Breast epithelium (tissue), 4 donors: ENCODE measurements at places on chromosomes 11 and 22. TPM values are rescaled to one million over a fixed set of nuclear protein-coding genes. Genes with fewer than 3 reads are reported as not detected.

DNA sequence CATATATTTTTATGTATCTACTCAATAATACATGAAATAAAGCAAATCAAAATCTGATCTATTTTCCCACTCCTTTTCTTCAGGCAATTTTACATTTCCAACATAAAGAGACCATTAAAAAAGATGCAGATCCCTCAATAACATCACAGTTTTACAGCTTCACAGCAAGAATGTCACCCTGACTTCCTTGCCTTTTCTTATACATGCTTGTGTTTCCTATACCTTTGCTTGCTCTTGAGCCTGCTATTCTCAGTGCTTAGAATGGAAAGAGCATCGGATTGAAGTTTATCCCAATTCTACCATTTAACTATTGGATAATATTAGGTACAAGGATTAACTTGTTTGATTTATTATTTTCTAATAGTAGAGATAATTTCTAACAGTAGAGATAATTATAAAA lies 176.7 kb downstream of the CNTN5 start:
- no peak for DNase-seq
- H3K4me1 ChIP-seq: no peaks in the 10 kb centered on the region
- H3K36me3 ChIP-seq: no peaks in the 10 kb centered on the region
- H3K4me3 ChIP-seq: no peak overlapping the region
- H3K27ac ChIP-seq: no peak overlapping the region
- H3K27me3 ChIP-seq: no peaks in the 10 kb centered on the region

GRCh38 chr22:30816413-30816812 lies 121.7 kb downstream of the OSBP2 start:
- H3K27me3 ChIP-seq: peaks cover 7% of the 10 kb centered on the region
- H3K36me3 ChIP-seq: no peaks in the 10 kb centered on the region
- DNase-seq: no peak
- H3K27ac ChIP-seq: no peak overlapping the region

DNA sequence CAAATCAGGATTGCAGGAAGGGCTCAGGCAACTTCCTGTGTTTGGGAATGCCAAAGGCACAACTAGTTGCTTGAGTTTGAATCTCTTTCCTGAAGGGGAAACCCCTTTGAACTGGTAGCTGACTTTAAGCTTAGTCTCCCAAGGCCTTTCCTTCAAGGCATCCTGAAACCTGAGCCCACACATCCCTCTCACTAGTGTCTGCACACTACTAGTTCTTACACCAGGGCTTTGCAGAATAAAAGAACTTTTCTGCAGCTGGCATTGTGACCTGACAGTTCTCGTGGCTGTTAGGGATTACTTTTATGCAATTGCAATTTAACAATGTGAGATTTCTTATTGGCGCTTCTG lies 95.4 kb downstream of the EXT2 start:
- DNase-seq: no peak
- H3K27me3 ChIP-seq: no peaks in the 10 kb centered on the region
- no peaks in the 10 kb centered on the region for H3K4me1 ChIP-seq
- no peak overlapping the region for H3K27ac ChIP-seq
- no peak overlapping the region for H3K4me3 ChIP-seq
- H3K36me3 ChIP-seq: no peaks in the 10 kb centered on the region

GRCh38 chr22:42918500-42918899 lies 61.4 kb upstream of the ARFGAP3 start:
- H3K27ac ChIP-seq: peak overlapping the region; percentile 64
- no peak overlapping the region for H3K4me3 ChIP-seq
- H3K27me3 ChIP-seq: no peaks in the 10 kb centered on the region
- H3K4me1 ChIP-seq: no peaks in the 10 kb centered on the region
- H3K36me3 ChIP-seq: no peaks in the 10 kb centered on the region
- peak; percentile 61 for DNase-seq

- peak; percentile 27 for DNase-seq
- H3K4me3 ChIP-seq: peak overlapping the region; percentile 82
- H3K4me1 ChIP-seq: peaks cover 5% of the 10 kb centered on the region
- H3K27me3 ChIP-seq: no peaks in the 10 kb centered on the region
- H3K27ac ChIP-seq: peak overlapping the region; percentile 50
Observed at GRCh38 chr11:76208438-76209374, 2.4 kb upstream of the WNT11 start.

GRCh38 chr11:44651535-44652155 lies 75.1 kb upstream of the TSPAN18 start:
- no peaks in the 10 kb centered on the region for H3K36me3 ChIP-seq
- no peak overlapping the region for H3K27ac ChIP-seq
- no peaks in the 10 kb centered on the region for H3K4me1 ChIP-seq
- H3K27me3 ChIP-seq: no peaks in the 10 kb centered on the region
- no peak overlapping the region for H3K4me3 ChIP-seq
- no peak for DNase-seq

- no peaks in the 10 kb centered on the region for H3K27me3 ChIP-seq
- H3K4me1 ChIP-seq: no peaks in the 10 kb centered on the region
- H3K4me3 ChIP-seq: no peak overlapping the region
- DNase-seq: no peak
Observed at GRCh38 chr22:20786536-20786979, 12.6 kb downstream of the SERPIND1 start.

GRCh38 chr11:5712507-5712906 lies 22.9 kb downstream of the TRIM22 start:
- no peak overlapping the region for H3K4me3 ChIP-seq
- peaks cover 5% of the 10 kb centered on the region for H3K36me3 ChIP-seq
- DNase-seq: no peak
- no peaks in the 10 kb centered on the region for H3K27me3 ChIP-seq
- no peak overlapping the region for H3K27ac ChIP-seq

GRCh38 chr11:96272529-96273222 lies 70.3 kb downstream of the MAML2 start:
- DNase-seq: no peak
- no peaks in the 10 kb centered on the region for H3K36me3 ChIP-seq
- H3K4me3 ChIP-seq: no peak overlapping the region

- no peak overlapping the region for H3K4me3 ChIP-seq
- no peaks in the 10 kb centered on the region for H3K27me3 ChIP-seq
- H3K4me1 ChIP-seq: peaks cover 5% of the 10 kb centered on the region
Observed at GRCh38 chr11:77407613-77408012, 66.3 kb downstream of the PAK1 start.

DNA sequence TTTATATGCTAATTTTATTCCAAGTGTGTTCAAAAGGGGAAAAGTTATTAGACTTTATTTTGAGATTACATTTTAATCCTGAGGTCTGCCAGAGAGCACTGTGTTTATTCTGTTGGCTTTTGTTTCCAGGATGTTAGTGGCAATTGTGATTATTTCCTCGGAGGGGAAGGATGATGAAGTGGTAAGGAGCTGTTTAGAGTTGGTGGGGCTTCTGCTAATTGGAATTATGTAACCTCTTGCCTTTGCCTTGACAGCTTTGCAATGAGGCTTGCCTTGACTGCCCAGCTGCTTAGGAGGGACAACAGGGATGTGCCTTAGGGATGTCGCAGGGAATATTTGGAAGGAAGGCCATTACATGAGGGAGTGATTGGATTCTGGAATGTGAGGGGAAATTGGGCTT lies 89.7 kb upstream of the E2F8 start:
- DNase-seq: no peak
- no peaks in the 10 kb centered on the region for H3K27me3 ChIP-seq

GRCh38 chr11:33162831-33163230 lies 1.6 kb upstream of the CSTF3 start:
- no peak overlapping the region for H3K4me3 ChIP-seq
- H3K4me1 ChIP-seq: no peaks in the 10 kb centered on the region
- H3K27ac ChIP-seq: no peak overlapping the region
- DNase-seq: no peak

BARX2 gene
- not detected for total RNA-seq

ANKK1 gene
- total RNA-seq: 1.6 TPM

SSH3 gene
- 34.4 TPM for total RNA-seq

PAMR1 gene
- total RNA-seq: 36.4 TPM

OMP gene
- total RNA-seq: not detected
